ENCODE measurements at places on chromosomes 16 and 17.

- DNase-seq, result peak; percentile 84
Observed at GRCh38 chr17:75908201-75908600, 3.5 kb upstream of the MRPL38 start.

DNA sequence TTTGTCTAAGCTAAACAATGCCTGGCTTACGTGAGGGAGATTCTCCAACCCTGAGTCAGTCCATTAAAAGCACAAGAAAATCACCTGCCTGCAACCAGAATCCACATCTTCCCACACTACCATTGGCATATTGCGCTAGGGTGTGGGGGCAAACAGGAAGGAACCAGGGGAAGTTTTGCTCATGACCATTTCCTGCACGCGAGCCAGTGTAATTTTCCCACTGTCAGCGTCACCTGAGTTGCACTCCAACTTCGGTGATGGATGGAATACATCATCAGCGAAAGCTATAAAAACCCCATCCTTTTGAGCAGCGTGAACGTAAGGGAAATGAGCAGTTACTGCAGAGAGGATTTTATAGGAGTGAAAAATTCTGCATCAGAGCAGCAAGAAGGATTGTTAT, 167.9 kb upstream of the NOL11 start:
- DNase-seq, result no peak

DNA sequence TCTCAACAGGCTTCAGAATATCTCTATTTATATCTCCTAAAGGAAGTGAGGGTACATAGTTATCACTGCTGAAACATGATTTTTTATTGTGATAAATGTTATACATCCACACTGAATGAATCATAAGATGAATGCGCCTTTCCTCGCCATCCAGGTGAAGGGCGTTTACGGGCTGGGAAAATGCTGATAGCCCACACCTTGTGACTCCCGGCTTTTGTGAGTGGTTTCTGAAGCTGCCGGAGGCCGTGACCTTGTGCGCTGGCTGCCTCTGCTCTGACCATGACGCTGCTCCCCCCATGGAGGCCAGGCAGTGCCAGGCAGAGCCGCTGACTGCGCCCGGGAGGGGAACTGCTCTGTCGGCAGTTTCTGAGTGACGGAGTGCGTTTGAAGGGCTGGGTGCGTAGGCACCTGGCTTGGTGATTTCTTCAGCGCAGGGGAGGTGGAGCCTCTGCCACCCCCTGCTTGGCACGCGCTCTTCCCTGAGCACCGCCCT, 97.2 kb downstream of the RAP1GAP2 start:
- no peak for DNase-seq

DNA sequence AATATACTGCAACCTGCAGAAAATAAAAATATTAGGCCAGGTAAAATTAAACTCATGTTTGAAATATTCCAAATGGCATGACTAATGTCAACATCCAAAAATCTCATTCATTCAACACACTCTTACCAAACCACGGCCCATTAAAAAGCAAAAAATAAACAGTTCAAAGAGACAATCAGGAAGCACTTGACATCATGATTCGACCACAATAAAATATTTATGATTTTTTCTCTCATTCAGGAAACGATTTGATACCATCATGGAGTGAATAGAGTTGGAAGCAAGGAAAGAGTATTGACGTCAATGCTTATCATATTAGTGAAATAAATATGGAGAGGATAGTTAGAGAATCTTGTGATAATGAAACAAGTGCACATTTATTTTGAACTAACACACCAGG, 354.1 kb downstream of the KCNJ2 start:
- no peak for DNase-seq

DNA sequence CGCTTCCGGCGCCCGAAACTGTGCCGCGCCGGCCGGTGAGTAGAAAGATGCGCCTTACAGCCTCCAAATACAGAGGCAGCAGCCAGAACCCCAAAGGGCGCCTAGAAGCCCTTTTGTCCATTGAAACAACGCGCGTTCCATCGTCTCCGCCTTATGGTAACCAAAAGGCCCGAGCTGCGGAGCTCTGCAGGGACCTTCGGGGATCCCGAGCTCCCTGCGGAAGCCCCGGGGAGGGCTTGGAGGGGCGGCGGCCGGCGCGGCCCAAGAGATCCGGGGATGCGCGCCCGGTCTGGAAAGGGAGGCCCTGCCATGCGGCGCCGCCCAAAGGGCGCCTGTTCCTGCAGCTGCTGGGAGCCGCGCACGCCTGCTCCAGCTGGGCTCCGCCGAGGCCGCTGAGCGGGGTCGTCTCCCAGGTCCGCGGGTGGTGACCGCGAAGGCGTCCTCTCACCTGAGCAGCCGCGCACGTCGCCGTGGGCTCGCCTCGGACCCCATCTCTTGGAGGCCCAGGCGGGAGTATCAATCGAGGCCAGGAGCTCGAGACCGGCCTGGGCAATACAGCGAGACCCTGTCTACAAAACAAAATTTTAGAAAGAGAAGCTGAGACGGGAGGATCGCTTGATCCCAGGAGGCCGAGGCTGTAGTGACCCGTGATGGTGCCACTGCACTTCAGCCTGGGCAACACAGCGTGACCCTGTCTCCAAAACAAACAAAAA, 742 bp upstream of the FBXO31 start:
- DNase-seq, result peak; percentile 72

- DNase-seq, result no peak
Observed at GRCh38 chr17:51079049-51079448, 41.6 kb downstream of the SPAG9 start.

DNA sequence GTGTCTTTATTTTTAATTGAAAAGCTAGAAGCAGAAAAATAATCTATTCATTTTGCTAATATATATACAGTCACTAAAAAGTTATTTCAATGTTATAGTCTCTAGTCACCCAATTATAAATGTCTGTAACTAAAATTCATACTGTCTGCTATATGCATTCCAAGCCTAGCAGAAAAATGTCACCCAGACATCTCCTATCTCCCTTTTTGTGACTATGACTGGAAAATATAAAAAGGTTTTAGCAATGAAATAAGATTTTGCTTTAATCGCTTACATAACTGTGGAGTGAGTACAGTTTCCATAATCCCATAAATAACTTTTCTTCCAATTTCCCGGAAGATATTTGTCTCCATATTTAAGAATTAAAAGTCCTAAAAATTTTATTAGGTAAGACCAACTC, 88.6 kb downstream of the BRIP1 start:
- no peak for DNase-seq

- peak; percentile 22 for DNase-seq
Observed at GRCh38 chr17:58320163-58320558, 8.4 kb downstream of the TSPOAP1 start.

All from lower lobe of right lung (tissue), 2 donors.